G401 (cell line): ENCODE measurements at places on chromosomes 12 and 14. TPM values are rescaled to one million over a fixed set of nuclear protein-coding genes. Genes with fewer than 3 reads are reported as not detected.
A peak's percentile ranks its signal among the peaks of the same experiment; 100 is the strongest.

- DNase-seq = no peak
Measured at GRCh38 chr14:94867946-94868771, 98.2 kb upstream of the GSC start.

- no peak for DNase-seq
Measured at GRCh38 chr12:121787063-121788025, 6.1 kb downstream of the RHOF start.

DNA sequence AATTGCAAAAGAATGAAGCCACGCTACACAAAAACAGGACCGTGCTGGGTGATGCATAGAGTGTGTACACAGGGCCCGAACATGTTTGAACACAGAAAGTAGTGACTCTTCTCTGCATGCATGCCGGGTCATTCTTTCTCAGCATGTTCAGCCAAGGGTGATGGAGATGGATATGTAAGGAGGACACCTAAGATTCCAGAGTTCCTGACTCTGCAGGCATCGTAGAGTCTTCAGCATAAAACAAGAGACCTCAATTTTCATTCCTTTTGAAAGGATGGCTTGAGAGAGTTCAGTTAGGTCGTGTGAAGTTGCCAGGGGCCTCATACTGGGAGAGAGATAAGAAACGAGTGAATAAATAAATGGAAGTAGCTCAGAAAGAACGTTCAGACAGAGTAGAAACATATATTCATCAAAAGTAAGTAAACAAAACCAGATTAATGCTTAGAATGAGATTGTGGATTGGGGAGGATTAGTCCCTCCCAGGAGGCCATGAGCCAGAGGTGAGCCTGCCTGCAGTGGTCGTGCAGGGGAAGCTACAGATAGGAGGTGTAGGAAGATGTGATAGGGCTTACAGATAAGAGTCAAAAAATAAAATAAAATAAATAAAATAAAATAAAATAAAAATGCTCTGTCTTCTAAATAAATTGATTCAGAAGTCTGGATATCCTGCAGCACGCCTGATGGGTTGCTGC, 27.6 kb upstream of the SEL1L start:
- DNase-seq = no peak

ETFBKMT gene
- total RNA-seq = 0.86 and 1.8 TPM in 2 replicates

PELI2 gene
- under 0.01 and 0.10 TPM in 2 replicates for total RNA-seq

DNA sequence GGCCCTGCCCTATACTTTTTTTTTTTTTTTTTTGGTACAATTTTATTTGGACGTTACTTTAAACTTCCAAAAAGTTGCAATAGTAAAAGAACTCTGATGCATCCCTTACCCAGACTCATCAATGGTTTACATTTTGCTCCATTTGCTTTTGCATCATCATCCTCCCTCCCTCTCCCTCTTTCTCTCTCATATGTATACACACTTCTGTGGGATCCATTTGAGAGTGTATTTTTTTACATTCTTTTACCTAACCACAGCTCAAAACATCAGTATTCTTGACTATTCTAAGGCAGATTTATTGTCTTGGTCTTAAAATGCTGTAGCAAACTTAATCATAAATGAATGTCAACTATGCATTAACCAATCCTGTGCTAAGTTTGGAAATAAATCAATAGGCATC, 111.6 kb downstream of the PRICKLE1 start:
- no peak for DNase-seq

GRCh38 chr14:68977718-68978171, 1.4 kb downstream of the ACTN1 start:
- no peak for DNase-seq

DNA sequence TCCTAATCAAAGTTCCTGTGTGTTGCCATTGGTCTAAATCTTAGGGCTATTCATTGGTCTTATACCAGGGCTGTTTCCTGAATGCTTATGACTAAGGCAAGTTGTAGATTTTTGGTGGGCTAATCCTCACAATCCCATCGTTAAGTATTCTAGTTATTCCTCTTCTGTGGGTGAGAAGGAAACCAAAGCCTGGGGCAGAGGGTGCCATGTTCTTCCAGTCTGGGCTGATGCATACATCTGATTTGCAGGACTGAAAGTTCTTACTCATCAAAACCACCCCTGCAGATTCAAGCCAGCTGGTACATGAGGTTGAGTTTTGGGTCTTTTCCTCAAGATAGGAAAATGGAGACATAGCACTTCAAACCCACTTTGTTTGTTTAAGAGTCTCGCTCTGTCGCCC, 25.7 kb downstream of the PPP1CC start:
- no peak for DNase-seq

OVCH1 gene
- not detected in 2 replicates for total RNA-seq

TAS2R13 gene
- not detected in 2 replicates for total RNA-seq

- peak; percentile 66 for DNase-seq
Measured at GRCh38 chr12:121753844-121754264, 39.6 kb downstream of the RHOF start.

- DNase-seq = no peak
Measured at GRCh38 chr12:125282921-125283320, 217.7 kb downstream of the AACS start.
